NK-92 treated with Interleukin-12 subunit alpha and Interleukin-12 subunit beta, amount 100 ng/mL, for 24 hours (cell line): ENCODE measurements at places on chromosomes 2 and 18.

- DNase-seq = no peak
These were observed 27.3 kb downstream of the RFTN2 start for GRCh38 chr2:197647961-197648690.

DNA sequence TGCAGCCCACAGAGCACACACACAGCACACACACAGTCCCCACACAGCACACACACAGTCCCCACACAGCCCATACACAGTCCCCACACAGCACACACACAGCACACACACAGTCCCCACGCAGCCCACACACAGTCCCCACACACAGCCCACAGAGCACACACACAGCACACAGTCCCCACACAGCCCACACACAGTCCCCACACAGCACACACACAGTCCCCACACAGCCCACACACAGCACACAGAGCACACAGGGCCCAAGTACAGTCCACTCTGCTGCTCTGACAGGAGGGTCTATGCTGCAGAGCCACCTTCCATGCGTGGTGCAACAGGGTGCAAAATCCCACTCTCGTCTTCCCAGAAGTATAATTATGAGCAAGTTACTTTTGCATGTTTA is 240.5 kb upstream of the SALL3 start:
- DNase-seq = no peak

- peak; percentile 53 for DNase-seq
These were observed 783 bp downstream of the DPP4 start for GRCh38 chr2:162072976-162073887.

DNA sequence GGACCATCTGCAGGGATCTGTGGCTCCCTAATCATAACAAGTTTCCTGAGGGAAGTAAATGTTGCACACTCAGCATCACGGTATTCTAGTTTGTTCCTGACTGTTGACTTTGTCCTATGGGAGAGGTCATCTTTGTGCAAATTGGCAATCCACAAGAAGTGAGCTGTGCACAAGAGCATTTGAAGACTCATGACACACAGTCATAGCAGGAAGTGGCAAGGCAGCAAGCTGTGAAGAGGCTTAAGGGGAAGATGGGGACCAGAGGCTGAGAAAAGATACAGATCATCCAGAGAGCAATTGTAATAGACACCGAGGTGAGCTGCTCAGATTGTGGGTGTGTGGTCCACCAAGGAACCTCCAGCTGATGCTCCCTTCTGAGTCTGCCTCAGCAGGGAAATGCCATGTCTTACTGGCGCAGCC is 2.7 kb downstream of the TNP1 start:
- DNase-seq = no peak

- DNase-seq = no peak
These were observed at the start of gene GCG for GRCh38 chr2:162152147-162152546. TSS of gene GCG (minus strand) at chr2:162152247. CDS start at chr2:162149178, 3,069 bp downstream.
